ENCODE measurements at places on chromosomes 11 and 22.

DNA sequence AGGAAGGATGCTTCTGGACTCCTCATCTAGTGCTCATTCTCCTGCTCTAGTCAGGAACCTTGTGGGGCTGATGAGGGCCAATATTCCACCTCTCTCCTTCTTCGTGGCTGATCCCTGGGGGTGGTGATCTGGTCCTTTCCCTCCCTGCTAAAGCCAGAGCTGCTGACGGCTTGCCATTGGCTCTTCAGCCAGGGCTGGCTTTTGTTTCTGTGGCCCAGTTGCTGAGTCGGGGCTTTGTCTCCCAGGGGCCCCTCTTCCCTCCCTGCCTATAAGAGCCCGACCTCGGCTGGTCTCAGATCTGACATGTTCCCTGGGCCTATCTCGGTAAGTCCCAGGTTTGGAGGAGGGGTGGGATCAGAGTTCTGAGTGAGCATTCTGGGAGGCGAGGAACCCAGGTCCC is at the start of gene CRYBA4:
CRYBA4 (plus strand) TSS at position 301 of the 400 bp plus-strand sequence. CDS start 634 bp downstream, outside the sequence.
- no peak for DNase-seq

DNA sequence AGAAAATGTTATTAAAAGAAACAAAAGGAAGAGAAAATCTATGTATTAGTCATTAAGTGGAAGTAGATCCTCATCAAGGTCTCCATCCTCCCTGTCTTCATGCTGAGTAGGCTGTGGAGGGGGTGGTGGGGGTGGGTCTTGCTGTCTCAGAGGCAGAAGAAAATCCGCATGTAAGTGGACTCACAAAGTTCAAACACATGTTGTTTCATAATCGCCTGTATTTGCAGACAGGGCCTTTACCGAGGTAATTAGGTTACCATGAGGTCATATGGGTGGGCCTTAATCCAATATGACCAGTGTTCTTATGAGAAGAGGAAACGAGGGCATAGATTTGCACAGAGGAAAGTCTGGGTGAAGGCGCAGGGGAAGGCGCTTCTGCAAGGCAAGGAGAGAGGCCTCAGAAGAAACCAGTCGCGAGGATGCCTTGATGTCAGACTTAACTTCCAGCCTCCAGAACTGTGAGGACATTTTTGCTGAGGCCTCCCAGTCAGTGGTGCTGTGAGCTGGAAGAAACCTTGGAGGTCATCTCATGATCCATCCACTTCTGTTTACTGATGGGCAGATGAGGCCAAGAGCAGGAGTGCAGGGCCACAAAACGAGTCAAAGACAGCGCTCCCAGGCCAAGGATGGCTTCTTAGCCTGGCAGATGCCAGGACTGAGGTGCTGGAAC is 49.3 kb upstream of the THY1 start:
- no peak for DNase-seq

- no peak for DNase-seq
Observed at GRCh38 chr22:22158207-22158816, 86.3 kb upstream of the VPREB1 start.

DNA sequence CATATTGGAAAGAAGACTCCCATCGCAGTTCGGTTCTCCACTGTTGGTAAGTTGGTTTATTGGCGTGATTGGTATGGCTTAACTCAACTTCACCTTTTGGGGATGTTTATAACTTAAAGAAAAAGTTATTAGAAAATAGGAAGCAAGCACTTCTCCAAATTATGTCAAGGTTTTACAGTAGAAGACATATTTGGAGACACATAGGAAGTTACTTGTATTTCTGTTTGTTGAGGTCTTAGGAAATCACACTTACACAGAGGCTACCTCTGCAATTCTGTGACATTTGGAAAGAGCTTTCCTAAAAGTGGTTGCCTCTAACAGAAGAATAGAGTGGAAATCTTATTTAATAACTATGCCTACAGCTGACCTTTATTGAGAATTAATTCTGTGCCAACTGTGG is 12.3 kb downstream of the CAT start:
- no peak for DNase-seq

GRCh38 chr11:7645206-7645605 is 28.1 kb downstream of the CYB5R2 start:
- no peak for DNase-seq

GRCh38 chr11:64294774-64295173 is 3.7 kb downstream of the KCNK4 start:
- DNase-seq: no peak

- DNase-seq: no peak
Observed at GRCh38 chr11:5258543-5259262, 4.1 kb upstream of the HBG2 start.
